ENCODE measurements at places on chromosomes 1 and 21.
A peak's percentile ranks its signal among the peaks of the same experiment; 100 is the strongest.

- no peak for DNase-seq
These were observed 19.7 kb downstream of the COG2 start for GRCh38 chr1:230661976-230662375.

- no peak for DNase-seq
These were observed 486 bp downstream of the NIPAL3 start for GRCh38 chr1:24415910-24416665.

GRCh38 chr1:208223136-208223535, 21.0 kb downstream of the PLXNA2 start:
- no peak for DNase-seq

DNA sequence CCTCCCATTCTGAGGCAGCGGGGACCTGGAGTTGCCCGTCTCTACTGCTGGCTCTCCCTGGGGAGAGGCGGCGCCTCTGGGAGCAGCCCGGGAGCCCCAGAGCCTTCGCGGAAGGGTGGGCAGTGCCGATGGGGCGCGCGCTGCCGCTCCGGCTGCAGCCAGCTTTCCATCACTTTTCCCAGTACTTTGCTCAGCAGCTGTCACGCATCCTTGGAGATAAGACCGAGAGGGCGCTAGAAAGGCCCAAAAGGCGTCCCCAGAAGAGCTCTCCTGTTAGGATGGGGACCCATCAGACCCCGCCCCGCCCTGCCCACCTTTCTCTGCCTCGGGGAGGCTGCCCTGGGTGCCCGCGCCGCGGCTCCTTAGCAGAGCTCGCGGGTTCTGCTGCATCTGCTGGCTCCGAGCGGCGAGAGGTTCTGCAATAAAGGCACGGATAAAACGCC, 534 bp downstream of the KCNH1 start:
- DNase-seq = peak; percentile 54

GRCh38 chr1:37423810-37424209, 50.6 kb upstream of the ZC3H12A start:
- peak; percentile 33 for DNase-seq

Measured in T47D (cell line).